ENCODE measurements at places on chromosomes 5 and 9. TPM values are rescaled to one million over a fixed set of nuclear protein-coding genes. Genes with fewer than 3 reads are reported as not detected.

HSD17B3 gene
- total RNA-seq: not detected

IL4 gene
- total RNA-seq: not detected

NSMF gene
- total RNA-seq: 62.0 TPM

SMAD5 gene
- total RNA-seq: 102 TPM

PKD2L2 gene
- not detected for total RNA-seq

OTULINL gene
- 4.9 TPM for total RNA-seq

FCN1 gene
- not detected for total RNA-seq

CNOT8 gene
- total RNA-seq: 81.8 TPM

PDE6A gene
- total RNA-seq: not detected

PCDH12 gene
- total RNA-seq: not detected

SERF1A gene
- 27.8 TPM for total RNA-seq

- DNase-seq: no peak
Measured at GRCh38 chr9:37953206-37953774, 49.4 kb upstream of the SLC25A51 start.

DNA sequence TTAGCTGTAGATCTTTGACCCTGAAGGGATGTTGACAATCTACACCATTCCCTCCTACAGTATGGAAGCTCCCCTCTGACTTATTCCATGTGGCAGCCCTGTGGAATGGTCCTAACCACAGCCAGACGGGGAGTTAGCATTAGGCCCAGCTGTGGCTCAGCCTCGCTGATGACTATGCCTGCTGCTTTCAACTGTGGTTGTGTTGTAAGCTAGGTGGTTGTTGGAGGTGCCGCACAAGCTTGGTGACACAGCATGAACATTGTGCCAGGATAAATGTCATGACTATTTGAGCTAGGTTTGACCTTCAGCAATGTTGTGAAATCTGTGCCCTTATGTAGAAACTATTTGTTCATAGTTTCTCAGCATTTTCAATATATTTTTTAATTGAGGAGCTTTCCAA, 40.6 kb downstream of the SGCD start:
- DNase-seq: no peak

DNA sequence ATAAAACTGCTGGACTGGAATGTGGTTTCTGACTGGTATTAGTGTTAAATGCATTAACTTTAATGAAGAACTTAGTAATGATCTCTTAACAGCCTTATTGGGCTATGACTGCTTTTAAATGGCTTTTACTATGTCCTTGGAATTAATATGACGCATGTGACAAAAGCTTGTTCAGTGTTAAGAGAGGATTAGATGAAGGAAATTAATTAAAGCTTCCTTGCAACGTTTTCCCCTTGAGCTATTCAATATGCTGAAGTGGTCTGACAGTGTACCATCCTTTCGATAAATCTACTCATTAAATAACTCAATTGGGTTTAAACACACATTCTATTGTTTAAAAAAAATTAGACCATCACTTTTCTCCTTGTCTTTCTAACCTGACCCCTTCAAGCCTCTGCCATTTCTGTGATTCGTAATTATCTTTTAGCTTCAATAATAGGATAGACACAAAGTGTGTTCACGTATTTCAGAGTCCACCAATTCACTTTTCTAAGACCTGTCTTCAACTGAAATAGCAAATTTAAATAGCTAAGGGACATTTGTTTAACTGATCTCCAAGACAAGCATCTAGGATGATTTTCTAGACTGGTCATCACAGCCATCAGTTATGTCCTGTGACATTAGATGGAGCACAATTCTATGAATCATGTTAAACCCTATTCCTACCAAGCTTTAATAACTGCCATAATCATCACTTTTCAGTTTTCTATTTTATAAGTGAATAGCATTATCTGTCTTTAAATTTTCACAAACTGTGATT, 1258.0 kb upstream of the CDH9 start:
- no peak for DNase-seq

DNA sequence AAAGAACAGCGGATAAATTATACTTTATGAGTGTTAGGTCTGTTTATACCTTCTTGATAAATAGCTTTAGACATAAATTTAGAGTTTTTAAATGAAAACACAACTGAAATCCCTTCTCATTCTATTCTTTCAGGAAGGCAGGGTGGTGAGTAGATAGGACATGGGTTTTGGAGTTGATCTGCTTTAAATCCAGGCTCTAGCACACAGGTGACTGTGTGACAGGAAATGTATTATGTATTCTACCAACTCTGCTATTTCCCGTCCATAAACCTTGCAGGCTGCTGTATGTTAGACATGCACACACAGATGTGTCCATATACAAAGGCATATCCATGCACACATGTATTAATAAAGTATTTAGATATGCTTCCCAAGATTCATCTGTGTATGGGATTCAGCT, 19.3 kb upstream of the CARTPT start:
- DNase-seq: no peak

GRCh38 chr9:112012026-112012902, 115.7 kb downstream of the UGCG start:
- DNase-seq: no peak

- DNase-seq: peak; percentile 11
Measured at GRCh38 chr9:35424356-35425352, 65.3 kb upstream of the RUSC2 start.

- no peak for DNase-seq
Measured at GRCh38 chr5:493758-494157, 30.5 kb downstream of the SLC9A3 start.

DNA sequence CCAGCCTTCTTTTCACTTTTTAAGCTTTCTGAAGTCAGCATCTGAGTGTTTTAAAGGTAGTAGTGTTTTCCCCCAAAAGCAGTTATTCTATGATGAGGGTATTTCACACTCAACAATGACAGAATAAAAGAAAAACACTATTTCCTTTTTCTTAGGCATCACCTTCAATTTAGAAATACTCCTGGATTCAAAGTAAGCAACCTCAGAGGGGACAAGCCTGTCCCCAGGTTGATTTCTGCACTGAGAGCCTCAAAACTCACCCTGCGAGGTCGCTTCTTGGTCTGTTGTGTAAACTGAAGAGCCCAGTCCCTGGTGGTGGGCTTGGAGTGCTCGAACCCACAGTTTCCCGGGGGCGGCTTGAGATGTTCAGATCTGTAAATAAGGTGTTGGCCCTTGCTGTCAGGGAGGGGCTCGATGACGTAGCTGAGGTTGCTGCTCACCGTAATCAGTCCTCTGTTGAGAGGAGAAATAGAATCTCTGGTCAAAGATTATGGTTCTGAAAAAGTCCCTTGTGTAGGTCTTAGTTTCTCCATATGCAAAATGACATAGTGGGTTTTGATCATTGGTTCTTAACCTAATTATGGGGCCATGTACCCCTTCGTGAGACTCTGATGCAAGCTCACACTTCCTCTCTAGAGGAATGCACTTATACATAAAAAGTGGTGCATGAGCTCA, 55.9 kb downstream of the ADAM19 start:
- DNase-seq: no peak

GRCh38 chr9:93952784-93953495, 2.2 kb downstream of the BARX1 start:
- DNase-seq: peak; percentile 66

- peak; percentile 15 for DNase-seq
Measured at GRCh38 chr9:123131258-123131657, 97.8 kb downstream of the GPR21 start.

DNA sequence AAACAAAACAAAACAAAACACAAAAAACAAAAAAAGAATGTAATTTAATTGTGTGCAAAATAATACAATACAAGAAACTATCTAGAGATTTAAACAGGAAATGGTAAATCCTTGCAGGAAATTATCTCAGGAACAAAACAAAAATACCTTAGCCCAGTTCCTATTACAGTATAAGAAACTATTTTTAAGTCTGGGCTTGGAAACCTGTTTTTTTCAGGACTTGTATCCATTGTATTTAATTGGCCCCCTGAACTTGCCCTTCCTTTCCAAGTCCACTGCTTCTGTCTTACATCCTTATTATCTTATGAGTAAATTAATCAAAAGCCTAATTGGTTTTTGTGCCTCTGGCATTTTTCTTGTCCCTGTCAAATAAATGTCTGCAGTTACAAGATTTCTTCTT, 48.5 kb downstream of the ST8SIA4 start:
- no peak for DNase-seq

DNA sequence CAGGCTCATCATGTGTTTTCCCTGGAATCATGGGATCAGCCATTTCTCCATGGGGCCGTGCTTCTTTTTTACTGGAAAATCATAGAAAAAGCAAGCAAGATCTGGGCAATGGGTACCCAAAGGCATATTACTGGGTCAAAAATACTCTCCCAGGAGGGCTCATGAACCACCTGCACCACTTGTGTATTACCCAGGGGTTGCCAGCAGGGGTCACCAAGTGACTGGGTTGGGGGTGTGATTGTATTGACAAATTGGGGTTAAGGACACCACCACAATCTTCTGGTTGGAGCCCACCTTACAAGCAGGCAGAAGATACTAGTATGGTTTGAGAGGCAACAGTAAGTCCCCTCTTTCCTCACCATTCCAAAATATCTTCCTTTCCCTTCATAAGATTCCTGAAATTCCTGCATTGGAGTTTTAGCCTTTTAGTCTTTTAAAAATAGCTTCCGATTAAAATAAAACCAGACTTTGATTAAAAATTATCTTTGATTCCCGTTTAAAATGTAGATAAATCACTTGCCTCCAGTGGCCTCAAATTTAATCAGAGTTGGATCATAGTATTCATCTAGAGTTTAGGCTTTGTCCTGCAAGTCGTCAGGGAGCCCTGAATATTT, 603.3 kb downstream of the KIF4B start:
- peak; percentile 70 for DNase-seq

- DNase-seq: no peak
Measured at GRCh38 chr5:37668524-37669047, 171.3 kb downstream of the GDNF start.

- no peak for DNase-seq
Measured at GRCh38 chr9:111961575-111961974, 65.0 kb downstream of the UGCG start.

- no peak for DNase-seq
Measured at GRCh38 chr9:129773262-129774048, 20.6 kb upstream of the PTGES start.

GRCh38 chr9:136088939-136089696, 6.0 kb downstream of the NACC2 start:
- peak; percentile 1 for DNase-seq

DNA sequence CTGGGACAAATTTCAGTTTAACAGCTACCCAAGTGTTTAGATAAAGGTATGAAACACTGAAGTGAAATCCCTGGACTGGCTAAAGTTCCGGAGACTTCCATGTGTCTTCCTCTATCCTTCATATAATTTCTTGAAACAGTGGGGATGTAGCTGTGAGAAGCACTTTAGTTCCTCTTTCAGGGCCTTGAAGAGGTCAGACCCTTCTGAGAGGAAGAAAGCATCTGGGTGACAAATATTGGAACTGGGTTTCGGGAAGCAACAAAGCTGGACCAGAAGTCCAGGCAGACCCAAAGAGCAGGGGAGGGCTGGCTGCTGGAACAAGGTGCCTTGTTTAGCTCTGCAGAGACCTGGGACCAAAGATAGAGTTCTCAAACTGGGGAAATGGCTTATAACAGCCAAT, 75.4 kb upstream of the ZFAND5 start:
- no peak for DNase-seq

- no peak for DNase-seq
Measured at GRCh38 chr9:133759146-133759900, 21.2 kb upstream of the SARDH start.

DNA sequence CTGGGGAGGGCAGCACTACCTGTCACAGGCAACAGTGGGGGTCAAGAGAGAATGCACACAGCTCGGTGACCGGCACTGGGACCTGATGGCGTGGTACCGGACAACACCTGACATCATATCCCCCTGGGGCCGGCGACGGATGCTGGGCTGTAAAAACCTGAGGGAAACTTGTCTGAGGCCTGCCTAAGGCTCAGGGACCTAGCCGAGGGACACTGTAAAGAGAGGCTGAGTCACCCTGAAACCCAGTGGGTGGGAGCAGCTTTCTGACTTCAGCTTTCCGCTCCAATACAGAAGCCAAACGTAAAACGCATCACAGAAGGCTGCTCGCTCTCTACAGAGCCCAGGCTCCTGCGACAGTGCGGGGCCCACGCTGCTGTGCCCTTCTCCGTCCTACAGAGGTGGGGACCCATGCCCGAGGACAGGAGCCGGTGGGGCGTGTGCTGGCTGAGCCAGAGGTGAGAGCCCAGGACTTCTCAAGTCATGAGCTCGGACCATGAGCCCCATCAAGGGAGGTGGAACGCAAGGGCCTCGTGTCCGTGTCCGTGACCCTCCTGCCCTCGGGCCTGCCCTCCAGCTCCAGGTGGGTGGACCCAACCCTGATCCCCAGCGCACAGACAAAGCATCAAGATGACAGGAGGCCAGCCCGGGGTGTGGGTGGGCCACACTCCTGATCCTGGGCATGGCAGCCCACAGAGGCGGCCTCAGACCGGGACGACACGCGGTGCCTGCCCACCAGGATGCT, 5.3 kb downstream of the RALGDS start:
- DNase-seq: no peak

DNA sequence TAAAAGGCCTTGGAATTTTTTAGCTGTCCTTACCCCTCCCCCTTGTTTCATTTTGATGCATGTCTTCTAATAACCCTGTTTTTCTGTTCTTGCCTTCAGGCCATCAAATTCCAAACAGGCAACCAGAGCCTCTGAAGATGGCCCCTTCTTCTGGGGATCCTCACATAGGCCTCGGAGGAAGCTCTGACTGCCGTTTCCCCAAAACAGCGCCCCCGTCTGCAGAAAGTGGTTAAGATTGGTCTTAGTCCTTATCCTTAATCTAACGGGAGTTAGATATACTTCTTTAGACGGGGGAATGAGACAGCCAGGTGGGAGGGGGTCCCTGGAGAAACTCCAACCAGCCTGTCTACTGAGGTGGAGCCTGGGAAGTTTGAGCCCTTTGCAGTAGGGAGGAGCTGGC, 226.3 kb upstream of the ZNF608 start:
- DNase-seq: no peak

All from neural progenitor cell (in vitro differentiated cells).